ENCODE measurements at places on chromosomes 1 and 21.

DNA sequence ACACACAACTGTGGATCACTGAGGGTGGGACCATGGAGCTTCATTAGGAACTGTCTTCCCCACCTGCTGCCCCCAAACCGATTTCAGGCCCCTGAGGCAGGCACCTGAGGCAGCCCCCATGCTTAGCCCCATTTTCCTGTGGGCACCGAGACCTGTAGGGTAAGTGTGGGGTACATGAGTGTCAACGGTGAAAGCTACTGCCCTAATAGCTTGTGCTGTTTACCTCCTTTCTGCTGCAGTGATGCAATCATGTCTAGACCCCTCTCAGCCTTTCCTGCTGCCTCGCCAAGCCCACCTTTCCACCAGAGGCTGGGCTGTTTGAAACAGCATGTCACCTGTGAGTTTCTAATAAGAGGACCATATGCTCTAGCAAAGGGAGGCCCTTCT, 53.0 kb downstream of the NFASC start:
- DNase-seq = no peak

DNA sequence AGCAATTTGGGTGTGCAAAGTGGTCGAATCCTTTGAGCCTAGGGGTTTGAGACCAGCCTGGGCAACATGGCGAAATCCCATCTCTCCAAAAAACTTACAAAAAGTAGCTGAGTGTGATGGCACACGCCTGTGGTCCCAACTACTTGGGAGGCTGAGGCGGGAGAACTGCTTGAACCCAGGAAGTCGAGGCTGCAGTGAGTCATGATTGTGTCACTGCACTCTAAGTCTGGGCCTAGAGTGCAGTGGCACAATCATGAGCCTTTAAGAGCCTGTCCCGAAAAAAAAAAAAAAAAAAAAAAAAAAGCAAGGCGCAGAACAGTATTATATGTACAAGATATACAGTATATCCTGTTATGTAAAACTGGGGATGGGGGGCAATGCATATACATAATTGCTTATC, 25.1 kb upstream of the HTR1D start:
- no peak for DNase-seq

GRCh38 chr1:88544195-88544594, 139.9 kb upstream of the PKN2 start:
- no peak for DNase-seq

DNA sequence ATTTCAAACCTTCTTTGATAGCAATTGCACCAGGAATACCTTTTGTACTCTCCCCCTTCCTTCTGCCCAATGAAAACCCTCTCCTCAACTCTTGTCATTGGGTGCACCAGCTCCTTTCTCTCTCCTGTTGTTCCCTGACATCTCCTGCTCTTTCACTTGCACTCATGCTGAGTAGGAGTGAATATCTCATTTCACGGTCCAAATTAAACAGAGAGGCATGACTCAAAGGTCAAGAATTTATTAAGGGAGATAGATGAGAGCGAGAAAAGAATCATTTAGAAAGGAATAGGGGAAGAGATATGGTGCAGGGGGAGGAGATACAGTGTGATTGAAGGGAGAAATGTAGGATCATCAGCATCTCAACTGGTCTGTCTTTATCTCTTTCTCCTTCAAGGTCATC, 22.1 kb downstream of the AIM2 start:
- DNase-seq = peak; percentile 36

Data from foreskin fibroblast (primary cell).